Bronchial epithelial cell (primary cell): ENCODE measurements at places on chromosomes 2 and 18. TPM values are rescaled to one million over a fixed set of nuclear protein-coding genes. Genes with fewer than 3 reads are reported as not detected.
A peak's percentile ranks its signal among the peaks of the same experiment; 100 is the strongest.

- no peak for DNase-seq
Measured at GRCh38 chr2:17717666-17718065, 35.9 kb downstream of the SMC6 start.

The PXDN gene
- 29.2 and 34.0 TPM in 2 replicates for total RNA-seq

GRCh38 chr2:9710311-9710710 is 79.5 kb upstream of the YWHAQ start:
- DNase-seq = peak; percentile 87

The SLC4A1AP gene
- 20.5 and 27.4 TPM in 2 replicates for total RNA-seq

- DNase-seq = no peak
Measured at GRCh38 chr18:55435592-55435991, 152.4 kb downstream of the TCF4 start.

The ZNF142 gene
- 4.2 and 4.7 TPM in 2 replicates for total RNA-seq

The AKAIN1 gene
- not detected in 2 replicates for total RNA-seq

- no peak for DNase-seq
Measured at GRCh38 chr2:217856871-217857270, 145.9 kb downstream of the TNS1 start.

The SLC39A10 gene
- total RNA-seq = 5.0 and 13.4 TPM in 2 replicates

The HOXD4 gene
- not detected in 2 replicates for total RNA-seq

The GLB1L gene
- total RNA-seq = 3.7 and 4.7 TPM in 2 replicates

DNA sequence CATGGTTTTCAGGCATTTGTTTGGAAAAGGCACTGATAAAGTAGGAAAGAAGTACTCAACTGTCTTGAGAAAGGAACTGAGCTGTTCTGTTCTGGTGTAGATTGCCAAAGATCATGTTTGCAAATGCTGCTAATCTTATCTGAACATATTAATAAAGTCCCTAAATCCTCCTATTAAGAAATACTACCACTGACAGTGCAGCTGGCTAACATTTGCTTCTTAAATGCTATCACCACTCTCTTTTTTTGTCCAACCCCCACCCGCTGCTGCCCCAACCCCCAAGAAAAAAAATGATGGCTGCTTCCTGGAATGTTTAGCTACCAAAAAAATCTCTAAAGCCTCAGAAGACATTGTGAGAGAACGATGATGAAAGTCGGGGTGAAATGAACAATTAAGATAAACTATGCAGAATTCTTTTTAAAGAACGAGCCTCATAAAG is 130.7 kb downstream of the CCBE1 start:
- no peak for DNase-seq

- no peak for DNase-seq
Measured at GRCh38 chr18:40016405-40016804, 1938.6 kb upstream of the PIK3C3 start.

GRCh38 chr18:12092398-12093229 is 1.0 kb upstream of the ANKRD62 start:
- no peak for DNase-seq

The C2orf72 gene
- total RNA-seq = under 0.01 TPM in 1 of 2 replicates, not detected in the other

DNA sequence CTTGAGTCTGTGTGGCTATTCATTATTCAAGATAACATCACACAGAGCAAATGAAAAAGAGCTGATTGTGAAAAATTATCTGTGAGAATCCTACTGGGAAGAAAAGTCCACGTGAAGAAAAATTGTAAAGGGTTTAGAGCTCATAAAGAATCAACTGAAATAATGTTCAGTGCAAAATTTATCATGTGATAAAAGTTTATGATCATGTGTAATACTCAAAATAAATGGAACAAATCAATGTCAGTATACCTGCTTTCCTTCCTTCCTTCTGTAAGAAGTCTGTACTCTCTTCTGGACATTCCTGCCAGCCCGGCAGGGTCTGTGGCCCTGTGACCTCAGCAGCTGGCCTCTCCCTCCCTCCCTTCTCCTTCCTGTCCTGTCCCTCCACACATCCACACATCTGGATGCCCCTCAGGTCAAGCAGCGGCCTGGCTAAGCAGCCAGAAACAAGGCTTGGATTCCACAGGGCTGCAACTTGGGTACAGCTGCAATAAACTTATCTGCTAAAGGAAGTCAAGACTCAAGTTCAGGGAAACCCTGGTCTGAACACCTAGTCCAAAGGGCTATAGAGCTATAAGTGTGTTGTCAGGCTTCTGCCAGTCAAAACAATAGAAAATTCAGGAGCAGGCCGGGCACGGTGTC is 172.1 kb downstream of the MREG start:
- no peak for DNase-seq

DNA sequence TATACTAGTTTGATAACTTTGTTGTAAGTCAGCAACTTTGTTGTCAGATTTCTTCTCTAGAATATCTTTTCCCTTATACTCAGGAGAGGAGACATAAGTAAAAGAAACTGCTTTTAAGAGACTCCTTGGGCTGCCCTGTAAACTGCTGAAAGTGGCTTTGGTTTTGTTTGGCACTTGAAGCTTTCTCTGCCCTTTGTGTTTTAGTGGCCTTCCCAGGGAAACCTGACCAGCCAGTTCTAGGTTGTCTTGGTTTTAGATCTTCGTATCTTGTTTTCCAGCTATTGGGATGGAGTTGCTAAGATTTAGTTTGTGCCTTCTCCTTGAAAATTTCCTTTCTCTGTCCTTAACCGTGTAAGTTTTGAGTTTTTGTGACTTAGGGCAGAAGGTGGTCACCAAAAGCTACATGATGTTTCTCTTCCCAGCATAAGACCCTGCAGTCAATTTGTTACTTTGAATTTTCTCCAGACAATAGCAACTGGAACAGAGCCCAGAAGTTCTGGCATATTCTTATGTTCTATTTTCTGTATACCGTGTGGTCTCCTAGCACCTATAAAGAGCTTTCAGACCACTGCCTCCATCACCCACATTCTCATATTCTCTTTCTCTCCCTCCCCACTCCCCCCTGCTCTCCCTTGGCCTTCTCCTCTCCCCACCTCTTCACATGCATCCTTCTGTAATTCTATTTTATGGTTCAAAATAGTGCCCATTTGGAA is 81.1 kb downstream of the BOLA3 start:
- DNase-seq = no peak

The ASAP2 gene
- total RNA-seq = 20.0 and 25.5 TPM in 2 replicates

DNA sequence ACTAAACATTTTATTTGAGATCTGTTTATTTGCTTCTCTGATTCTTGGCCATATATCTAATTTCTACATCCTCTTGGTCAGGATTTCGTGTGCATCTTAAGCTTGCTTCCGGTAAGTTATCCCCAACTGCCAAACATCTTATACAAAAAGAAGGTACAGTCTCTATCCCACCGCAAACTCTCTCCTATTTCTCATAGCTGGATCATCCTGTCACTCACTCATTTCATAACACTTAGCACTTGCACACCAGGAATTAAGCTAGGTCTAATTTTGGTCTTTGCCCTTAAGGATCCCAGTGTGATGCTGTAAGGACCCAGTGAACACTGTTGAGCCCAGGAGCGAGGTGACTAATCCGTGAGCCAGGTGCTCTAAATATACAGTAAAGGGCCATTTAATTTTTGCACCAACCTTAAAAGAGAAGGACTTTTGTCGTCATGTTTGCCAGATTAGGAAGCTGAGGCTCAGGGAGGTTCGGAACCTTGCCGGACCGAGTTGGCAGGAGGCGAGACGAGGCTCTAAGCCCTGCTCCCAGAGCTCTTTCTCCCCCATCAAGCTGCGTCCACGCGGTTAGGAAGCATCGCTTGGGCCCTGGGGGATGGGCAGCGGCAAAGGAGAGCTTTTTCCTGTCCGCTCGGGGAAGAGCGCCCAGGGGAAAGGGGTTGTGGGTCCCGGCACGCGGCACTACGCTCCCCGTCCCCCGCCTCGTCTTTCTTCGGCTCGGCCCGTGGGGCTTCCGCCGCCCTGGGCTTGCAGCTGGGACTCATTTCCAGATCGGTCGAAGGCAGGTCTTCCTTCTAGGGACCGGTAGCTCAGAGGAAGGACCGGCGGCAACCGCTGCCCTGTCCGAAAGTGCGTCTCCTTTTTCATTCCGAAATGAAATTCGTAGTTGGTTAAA is 4.1 kb upstream of the ITPRIPL1 start:
- peak; percentile 44 for DNase-seq

GRCh38 chr2:167758292-167758691 is 489.1 kb downstream of the STK39 start:
- DNase-seq = no peak

The LAMA1 gene
- total RNA-seq = 0.64 and 1.8 TPM in 2 replicates

DNA sequence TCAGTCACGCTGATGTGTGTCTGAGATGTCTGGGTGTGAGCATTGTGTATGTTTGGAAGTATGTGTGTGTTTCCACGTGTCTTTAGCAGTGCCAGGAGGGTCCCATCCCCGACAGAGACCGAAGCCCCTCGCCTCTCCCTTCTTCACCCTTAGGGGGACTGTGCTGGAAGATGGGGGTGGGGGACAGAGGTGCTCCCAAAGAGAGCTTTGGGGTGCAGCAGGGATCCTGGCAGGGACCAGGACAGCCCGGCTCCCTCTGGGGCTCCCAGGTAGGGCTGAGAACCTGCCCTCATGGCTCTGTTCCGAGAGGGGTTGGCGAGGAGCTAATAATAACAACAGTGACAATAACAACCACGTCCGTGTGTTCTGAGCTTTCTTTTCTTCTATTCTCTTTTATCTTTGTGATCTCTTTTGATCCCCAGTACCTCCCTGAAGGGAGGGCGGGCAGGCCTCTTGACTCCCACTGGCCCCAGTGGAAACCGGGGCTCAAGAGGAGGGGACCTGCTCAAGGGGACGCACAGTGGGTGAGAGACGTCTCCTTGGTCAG is 57.6 kb downstream of the SMAD7 start:
- no peak for DNase-seq

- no peak for DNase-seq
Measured at GRCh38 chr2:153963256-153963655, 91.5 kb downstream of the GALNT13 start.

DNA sequence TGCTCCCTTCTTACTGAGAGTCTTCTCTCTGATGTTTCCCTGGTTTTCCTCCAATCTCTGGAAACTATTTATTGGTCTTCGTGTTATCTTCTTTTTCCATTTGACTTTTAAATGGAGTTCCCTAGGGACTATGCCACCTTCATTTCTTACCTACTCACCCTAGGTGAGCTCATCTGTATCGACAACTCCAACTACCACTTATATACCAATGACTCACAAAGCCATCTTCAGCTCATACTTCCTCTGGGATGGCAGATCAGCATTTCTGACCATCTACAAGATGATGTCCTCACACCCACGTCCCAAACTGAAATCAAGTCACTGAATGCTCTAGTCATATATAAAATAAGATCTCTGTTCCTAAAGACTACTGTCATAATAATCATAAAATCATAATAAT is 40.6 kb downstream of the CFAP210 start:
- peak; percentile 65 for DNase-seq

The UPP2 gene
- total RNA-seq = not detected in 2 replicates

DNA sequence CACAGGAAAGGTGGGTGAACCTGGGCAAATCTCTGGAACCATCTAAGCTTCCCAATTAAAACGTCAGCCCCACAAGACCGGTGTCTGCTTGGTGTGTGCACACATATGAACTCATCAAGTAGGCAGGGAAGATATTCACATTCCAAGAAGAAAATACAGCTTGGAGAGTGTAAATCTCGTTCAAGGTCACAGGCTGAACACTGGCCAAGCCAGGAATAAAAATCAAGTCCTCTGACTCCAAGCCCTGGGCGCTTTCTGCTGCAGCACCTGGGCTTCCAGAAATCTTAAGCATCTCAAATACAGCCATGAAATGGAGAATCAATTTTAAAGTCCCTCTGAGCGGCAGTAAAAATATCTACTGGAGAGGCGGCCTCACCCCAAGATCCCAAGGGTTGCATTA is 150.9 kb downstream of the TWIST2 start:
- DNase-seq = no peak

DNA sequence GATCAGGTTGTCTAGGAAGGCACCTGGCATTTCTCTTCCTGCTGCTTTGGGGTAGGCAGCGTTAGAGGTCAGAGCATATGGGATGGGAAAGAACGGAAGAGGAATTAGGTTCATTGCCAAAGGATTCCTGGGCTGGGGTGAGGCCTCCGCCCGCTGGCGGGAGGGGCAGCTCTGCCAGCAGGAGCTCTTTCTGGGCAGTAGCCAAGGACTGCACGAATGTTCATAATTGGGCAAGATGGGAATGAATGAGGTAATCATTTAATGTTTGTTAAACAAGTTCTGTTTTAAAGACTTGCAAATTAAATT is 253.9 kb downstream of the AGAP1 start:
- peak; percentile 66 for DNase-seq

DNA sequence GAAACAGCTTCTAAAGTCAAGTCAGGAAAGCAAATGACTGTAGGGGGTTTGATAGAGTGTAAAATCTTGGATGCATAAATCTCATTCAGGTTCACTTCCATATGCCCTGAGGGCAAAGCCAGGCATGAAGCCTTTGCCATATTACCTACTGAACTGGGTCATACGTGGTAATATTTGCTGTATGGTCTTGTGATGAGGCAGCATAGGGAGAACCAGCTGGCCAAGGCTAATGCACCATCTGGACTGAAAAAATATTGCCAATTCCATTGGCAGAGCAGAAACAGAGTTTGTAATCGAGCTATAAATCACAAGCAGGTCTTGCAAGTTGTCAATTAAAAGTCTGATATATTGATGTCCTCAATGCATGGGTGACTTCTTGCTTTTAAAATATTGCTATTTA is 243.8 kb downstream of the ERBB4 start:
- DNase-seq = no peak

The ARMC9 gene
- 8.4 and 8.8 TPM in 2 replicates for total RNA-seq

The RTP5 gene
- total RNA-seq = not detected in 2 replicates

The FBXO15 gene
- total RNA-seq = 0.13 TPM in 1 of 2 replicates, not detected in the other

The FBXO36 gene
- 3.4 and 4.2 TPM in 2 replicates for total RNA-seq

GRCh38 chr2:184304006-184304405 is 294.3 kb upstream of the ZNF804A start:
- DNase-seq = no peak

The QPCT gene
- total RNA-seq = 6.1 and 7.6 TPM in 2 replicates

GRCh38 chr2:9099341-9099751 is 95.9 kb upstream of the MBOAT2 start:
- DNase-seq = no peak

DNA sequence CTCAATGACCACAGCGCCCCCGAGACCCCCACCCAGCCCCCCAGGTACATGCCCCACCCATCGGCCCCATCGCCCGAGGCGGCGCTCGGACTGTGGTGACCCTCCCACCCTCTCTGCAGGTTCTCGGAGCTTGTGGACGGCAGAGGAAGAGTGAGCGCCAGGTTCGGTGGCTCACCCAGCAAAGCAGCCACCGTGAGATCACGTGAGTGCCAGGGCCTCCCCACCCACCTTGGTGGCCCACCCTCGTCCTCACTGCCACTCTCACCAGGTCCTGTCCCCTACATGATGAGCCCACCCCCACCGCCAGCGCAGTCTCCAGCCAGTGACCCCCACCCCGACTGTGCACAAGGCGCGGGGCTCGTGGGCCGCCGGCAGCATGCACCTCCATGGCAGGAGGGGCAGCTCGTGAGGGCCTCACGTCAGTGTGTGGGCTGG is 30.4 kb downstream of the MTERF4 start:
- DNase-seq = no peak

The ABCG8 gene
- total RNA-seq = under 0.01 TPM in 1 of 2 replicates, not detected in the other
